ENCODE measurements at places on chromosomes 4 and X.

- no peak for DNase-seq
Observed at GRCh38 chr4:52889354-52889753, 27.2 kb downstream of the RASL11B start.

- DNase-seq, result no peak
Observed at GRCh38 chr4:177487977-177488376, 45.7 kb upstream of the AGA start.

GRCh38 chr4:5662555-5662954, 45.8 kb downstream of the EVC2 start:
- no peak for DNase-seq

GRCh38 chr4:7761312-7761711, 178.3 kb downstream of the AFAP1 start:
- DNase-seq, result no peak

DNA sequence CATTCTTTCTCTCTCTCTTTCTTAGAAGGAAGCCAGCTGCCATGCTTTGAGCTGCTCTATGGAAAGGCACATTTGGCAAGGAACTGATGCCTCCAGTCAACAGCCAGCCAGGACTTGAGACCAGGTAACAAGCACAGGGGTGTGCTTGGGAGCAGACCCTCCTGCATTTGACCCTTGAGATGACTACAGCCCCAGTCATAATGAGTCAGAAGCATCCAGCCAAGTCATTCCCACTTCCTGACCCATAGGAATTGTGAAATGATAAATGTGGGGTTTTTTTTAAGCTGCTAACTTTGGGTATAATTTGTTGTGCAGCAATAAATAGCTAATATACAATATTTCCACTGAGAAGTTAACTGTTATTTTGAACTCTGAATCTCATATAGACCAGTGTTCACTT, 446.9 kb downstream of the GRXCR1 start:
- DNase-seq, result no peak

DNA sequence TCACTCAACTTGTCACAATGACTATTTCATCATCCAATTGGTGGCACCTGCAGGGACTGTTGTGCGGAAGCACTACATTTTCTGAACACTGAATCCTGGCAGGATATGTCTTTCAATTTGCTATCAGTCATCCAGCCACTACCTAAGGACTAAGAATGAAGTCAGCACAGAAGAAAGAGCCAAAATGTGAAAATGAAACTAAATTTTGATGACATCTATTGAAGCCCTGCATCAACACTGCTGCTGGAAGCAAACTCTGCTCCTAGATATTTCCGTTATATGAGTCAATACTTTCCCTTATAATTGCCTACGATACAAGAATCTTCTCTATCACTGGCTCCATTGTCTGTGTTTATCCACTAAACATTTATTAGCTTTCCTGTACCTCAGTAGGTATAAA, 917.9 kb downstream of the RAPGEF2 start:
- no peak for DNase-seq

- DNase-seq, result no peak
Observed at GRCh38 chr4:88027611-88028608, 20.5 kb downstream of the PKD2 start.

DNA sequence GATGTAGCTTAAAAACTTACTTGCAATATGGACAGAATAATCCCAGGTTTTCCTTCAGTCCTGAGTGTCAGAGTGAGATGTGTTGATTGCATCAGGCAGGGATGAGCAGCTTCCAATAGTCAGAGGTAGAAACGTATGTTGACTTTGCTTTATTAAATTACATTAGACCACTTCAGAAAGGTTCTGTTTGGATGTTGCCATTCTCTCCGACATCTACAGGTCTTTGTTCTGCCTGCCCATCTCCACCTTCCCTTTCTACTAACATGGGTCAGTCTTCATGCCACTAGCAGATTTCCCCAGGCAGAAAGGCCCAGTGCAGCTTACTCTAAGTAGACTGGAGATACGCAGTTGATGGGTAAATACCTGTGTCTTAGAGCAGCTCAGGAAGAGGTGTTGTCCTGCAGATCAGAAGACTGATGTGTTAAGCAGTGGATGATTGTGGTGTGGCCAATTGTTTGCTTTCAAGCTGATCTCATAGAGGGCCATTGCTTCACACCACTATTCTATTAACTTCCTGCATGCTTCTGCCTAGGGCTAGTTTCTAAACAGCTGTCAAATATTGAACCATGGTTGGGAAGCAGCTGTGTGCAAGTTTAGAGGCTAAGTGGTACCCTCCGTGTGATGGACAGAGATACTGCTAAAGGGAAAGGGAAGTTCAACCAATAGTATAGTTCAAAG, 1.8 kb downstream of the FRMPD4 start:
- no peak for DNase-seq

GRCh38 chr4:18138076-18138665, 116.6 kb upstream of the LCORL start:
- no peak for DNase-seq

DNA sequence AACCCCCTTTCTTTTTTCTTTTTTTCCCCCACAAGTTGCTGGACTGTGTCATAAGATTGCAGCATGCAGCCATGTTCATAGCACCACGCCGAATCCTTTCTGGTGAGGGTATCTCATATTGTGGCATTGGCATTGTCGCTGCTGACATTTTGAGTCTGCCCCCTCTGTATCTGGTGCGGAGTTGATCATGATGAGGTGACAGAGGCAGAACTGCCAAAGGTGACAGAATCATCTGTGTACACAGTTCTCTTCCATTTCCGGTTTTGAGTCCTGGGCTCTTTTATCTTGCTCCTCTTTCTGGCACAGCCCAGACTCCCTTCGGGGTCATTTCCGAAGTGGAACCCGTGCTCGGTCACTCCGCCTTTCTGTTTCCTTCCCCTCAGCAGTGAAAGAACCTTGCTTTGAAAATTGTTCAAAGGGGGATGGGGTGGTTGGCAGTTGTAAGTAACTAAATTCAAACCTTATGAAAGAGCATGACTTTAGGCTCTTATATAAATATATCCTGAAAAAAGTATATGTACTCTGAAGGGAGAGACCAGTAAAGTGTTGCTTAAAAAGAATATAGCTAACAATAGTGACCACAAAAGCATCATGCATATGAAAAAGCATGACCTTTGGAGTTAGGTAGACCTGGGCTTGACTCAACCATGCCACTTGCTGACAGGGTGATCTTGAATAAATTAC, 55.0 kb upstream of the BMP2K start:
- DNase-seq, result no peak
